ENCODE measurements at places on chromosomes 5 and 9. TPM values are rescaled to one million over a fixed set of nuclear protein-coding genes. Genes with fewer than 3 reads are reported as not detected.

HSD17B3 gene
- total RNA-seq: not detected

SEMA4D gene
- 278 TPM for total RNA-seq

SLC27A6 gene
- not detected for total RNA-seq

STOM gene
- 53.5 TPM for total RNA-seq

DDX4 gene
- total RNA-seq: not detected

SEC24A gene
- total RNA-seq: 40.0 TPM

FBN2 gene
- not detected for total RNA-seq

Data from activated naive CD4-positive, alpha-beta T cell treated with anti-CD3 and anti-CD28 coated beads, Interleukin-2, amount 50 U/mL, for 72 hours (primary cell).